NCI-H446 (cell line): ENCODE measurements at places on chromosomes 1 and 21.
A peak's percentile ranks its signal among the peaks of the same experiment; 100 is the strongest.

DNA sequence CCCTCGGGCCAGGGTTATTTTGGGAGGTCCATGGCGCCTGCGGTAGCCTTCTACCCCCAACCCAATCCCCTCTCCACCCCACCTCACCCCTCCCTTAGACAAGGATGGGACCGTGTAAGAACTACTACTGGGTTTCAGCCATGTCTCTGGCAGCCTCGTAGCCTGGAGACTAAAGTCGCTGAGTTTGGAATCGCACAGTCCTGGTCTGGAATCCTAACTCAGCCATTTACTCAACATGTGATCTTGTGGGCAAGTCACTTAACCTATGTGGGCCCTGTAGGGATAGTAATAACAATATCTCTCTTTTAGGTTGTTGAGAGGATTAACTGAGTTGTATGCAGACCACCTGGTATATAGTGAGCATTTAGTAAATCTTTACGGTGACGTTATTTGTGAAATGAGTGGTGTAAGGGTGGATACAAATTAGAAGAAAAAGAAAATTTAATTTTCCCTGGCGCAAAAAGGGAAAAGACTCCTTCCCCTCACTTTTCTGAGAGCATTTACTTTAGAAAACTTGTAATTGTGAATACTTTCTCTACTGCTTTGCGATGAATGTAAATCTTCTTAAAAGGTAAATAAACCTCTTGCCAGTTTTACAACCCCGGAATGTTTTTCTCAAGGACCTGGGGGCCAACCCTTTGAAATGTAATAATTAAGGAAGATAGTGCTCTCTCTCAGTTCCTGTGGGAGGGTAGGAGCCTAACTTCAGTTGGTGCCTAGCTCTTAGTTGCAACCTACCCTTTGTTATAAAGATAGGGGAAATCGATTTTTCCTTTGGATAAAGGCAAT is 615 bp upstream of the MRPS15 start:
- DNase-seq, result peak; percentile 78

- peak; percentile 25 for DNase-seq
Measured at GRCh38 chr1:60874718-60875117, 207.6 kb upstream of the NFIA start.

- DNase-seq, result no peak
Measured at GRCh38 chr1:227136210-227136820, 182.0 kb downstream of the CDC42BPA start.

DNA sequence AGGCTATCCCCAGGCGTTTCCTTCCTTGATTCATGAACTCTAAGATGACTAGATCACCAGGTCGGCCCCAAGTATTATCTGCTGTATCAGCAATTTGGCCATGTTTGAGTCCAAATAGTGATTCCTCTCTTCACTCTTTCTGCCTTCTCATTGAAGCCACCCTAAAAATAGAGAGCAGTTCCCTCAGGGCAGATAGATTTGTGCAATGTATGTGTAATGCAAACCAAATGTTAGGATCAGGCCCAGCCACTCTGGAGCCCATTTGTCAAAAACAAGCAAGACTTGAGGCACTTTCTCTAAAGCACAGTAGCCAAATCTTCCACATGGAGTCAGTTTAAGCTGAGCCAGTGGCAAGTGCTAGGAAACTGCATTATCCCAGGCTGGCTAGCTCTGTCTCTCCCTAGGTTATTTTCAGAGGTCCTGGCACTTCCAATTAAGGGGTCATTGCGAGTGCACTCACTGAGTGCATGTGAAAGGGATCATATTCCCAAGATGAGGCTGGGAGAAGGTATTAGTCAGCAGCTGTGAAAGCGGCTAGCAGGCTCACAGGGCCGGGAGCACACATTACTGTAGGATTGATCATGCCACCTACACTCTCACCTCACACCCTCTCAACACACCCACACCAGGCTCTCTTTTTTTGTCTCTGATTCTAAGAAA is 97.9 kb upstream of the RAB3GAP2 start:
- DNase-seq, result no peak

DNA sequence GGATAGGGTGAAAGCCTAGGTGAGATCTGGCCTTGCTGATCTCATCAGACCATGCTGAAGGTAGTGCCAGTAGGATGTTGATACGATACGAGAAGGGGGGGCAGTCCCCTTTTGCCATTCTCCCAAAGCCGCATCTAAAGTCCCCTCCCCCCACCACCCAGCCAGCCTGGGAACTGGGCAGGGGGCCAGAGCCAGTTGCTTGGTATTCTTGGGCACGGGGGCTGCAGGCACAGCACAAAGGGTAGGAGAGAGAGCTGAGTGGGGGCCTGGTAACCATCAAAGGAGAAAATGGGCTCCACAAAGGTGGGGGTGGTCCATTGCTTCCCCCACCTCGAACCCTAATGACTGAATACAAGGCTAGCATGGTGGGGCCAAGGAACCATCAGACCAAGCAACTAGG is 5.4 kb downstream of the PEA15 start:
- no peak for DNase-seq

DNA sequence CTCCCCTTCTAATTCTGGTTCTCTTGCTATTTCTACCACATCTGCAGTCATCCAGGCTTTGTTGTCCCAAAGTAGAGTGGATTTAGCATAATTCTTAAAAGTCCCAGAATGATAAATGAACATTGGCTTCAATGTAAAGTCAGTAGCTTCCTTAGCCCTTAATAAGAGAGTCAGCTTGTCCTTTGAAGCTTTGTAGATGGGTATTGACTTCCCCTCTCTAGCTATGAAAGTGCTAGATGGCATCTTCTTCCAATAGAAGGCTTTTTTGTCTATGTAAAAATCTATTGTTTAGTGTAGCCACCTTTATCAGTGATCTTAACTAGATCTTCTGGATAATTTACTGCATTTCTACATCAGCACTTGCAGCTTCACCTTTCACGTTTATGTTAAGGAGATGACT is 181.4 kb upstream of the B3GALT2 start:
- no peak for DNase-seq

DNA sequence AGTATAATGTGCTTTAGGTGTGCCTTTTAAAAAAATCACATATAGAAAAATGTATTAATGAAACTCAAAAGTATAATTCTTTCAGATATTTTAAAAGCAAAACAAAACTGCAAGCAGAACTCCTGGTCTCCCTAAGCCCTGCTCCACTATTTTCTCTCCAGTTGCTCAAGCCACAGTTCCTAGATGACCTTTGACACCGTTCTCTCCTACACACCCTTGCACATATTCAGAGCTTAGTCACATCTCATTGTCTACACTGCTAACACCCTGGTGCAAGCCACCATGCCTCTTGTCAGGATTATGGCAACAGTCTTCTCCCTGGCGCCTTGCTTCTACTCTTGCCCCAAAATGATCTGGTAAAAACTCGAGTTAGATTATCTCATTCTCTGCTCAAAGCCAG is 50.2 kb upstream of the ROR1 start:
- DNase-seq, result no peak

- DNase-seq, result no peak
Measured at GRCh38 chr1:12359359-12360133, 129.7 kb downstream of the VPS13D start.

GRCh38 chr1:245475126-245475525 is 320.3 kb downstream of the KIF26B start:
- no peak for DNase-seq

DNA sequence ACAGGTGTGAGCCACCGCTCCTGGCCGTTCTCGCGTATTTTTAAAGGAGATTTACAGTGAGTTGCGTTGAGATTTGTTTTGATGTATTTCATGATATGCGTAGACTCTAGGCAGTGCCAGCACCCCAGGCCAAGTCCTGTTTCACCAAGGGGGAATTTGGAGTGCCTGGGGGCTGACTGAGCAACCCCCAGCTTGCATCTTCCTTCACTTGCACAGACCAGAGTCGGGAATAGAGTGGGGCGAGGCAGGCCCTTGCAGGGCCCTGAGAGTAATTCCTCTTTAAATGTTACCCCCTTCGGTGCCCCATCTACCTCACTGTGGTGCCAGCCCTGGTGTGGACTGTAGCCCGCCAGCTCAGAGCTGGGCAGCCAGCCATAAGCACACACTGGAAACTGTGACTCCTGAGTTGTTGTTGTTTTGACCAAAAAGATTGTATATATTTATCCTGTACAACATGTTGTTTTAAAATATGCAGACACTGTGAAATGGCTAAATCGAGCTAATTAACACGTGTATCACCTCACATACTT is 269.5 kb downstream of the NPHP4 start:
- no peak for DNase-seq

DNA sequence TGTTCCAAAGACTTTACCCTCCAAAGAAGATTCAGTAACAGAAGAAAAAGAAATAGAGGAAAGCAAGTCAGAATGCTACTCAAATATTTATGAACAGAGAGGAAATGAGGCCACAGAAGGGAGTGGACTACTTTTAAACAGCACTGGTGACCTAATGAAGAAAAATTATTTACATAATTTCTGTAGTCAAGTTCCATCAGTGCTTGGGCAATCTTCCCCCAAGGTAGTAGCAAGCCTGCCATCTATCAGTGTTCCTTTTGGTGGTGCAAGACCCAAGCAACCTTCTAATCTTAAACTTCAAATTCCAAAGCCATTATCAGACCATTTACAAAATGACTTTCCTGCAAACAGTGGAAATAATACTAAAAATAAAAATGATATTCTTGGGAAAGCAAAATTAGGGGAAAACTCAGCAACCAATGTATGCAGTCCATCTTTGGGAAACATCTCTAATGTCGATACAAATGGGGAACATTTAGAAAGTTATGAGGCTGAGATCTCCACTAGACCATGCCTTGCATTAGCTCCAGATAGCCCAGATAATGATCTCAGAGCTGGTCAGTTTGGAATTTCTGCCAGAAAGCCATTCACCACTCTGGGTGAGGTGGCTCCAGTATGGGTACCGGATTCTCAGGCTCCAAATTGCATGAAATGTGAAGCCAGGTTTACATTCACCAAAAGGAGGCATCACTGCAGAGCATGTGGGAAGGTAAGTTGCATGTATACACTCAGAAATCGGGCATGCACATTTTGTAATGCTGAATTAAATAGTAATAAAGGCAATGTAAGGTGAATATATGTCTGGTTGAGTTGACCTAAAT is 97.2 kb downstream of the ZFYVE9 start:
- no peak for DNase-seq
